ENCODE measurements at places on chromosomes 5 and 9. TPM values are rescaled to one million over a fixed set of nuclear protein-coding genes. Genes with fewer than 3 reads are reported as not detected.

DNA sequence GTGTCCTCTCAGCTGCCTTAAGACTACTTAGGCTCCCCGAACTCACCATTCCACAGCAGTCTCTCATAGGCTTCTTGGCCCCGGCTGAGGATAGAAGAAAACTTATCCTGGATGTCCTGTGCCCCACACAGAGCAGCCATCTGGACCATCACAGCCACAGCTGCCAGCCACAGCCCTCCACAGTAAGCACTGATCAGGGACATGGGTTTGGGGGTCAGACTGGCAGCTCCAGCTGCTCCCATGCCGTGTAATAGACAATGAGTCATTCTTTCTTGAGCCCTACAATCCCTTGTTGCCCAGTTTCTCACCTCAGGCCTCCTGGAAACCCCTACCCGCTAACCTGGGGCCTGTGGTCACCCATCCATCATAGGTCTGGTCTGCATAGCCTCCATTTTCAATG is 5.7 kb downstream of the CREB3 start:
- DNase-seq: no peak

DNA sequence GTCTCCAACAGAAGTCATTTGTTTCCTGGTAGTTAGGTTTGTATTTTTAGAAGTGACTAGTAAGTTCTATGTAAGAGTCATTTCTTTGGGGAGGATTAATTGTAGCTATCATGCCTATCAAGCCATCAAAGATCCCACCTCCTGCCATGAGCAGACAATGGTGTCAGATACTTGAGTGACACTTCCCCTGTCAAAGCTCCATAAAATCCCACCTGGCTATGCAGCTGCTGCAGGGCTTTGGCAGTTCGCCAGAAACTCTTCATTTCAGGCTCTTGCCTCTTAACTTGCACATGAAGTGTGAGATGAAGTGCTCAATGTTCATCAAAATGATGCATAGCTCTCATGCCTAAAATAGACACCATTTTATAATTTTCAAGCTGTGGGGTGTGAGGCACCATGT is 312.1 kb downstream of the CDH12 start:
- DNase-seq: peak; percentile 59

DNA sequence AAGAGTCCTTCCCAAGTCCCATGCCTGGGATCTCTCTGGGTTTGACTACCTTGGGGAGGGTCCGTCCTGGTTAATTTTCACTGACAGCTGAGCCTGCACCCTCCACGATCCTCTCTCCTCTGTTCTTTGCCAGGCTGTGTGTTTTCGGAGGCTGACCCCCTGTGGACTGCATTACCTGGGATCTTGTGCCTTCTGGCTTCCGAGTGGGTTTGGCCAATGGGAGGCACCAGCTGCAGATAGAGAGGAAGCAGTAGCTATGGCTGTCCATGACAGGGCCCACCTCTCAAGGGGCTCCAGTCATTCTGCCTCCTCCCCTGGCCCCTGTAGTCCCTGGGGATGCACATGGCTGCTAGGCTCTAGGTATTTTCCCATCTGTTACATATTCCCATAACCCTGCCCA is 285.0 kb downstream of the DMRT2 start:
- DNase-seq: no peak

GRCh38 chr5:64678374-64678773 is 11.9 kb upstream of the SHISAL2B start:
- peak; percentile 2 for DNase-seq

- DNase-seq: no peak
These were observed 105.7 kb downstream of the DTWD2 start for GRCh38 chr5:118882666-118883065.

GRCh38 chr5:107072967-107073366 is 597.8 kb downstream of the EFNA5 start:
- DNase-seq: no peak

DNA sequence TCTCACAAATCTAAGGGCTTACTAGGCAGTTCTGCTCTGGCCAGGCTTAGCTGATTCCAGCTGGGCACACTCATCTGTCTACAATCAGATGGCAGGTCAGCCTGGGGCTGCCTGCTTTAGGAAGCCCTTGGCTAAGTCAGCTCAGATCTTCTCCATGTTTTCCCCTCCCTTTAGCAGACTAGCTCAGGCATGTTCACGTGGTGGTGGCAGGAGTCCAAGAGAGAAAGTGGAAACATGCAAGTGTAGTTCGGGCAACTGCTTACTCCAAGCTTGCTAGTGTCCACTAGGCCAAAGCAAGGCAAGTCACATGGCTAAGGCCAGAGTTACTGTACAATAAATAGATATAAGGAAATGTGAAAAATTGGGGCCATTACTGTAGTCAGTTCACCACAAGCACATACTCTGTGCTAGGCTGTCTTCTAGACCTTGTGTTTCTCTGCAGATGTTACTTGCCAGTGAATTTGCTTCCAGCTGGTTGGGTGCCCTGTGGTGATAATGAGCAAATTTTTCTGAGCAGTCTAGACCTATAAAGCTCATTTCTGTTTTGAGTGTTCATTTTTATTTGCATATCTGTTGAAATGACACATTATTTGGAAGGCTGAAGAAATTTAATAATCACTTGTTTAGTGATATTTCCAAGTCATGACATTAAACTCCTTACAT is 38.3 kb downstream of the RECK start:
- DNase-seq: peak; percentile 64

GRCh38 chr5:154995679-154996078 is 17.9 kb upstream of the KIF4B start:
- no peak for DNase-seq

- DNase-seq: no peak
These were observed 8.7 kb downstream of the TTC39B start for GRCh38 chr9:15298362-15298761.

- no peak for DNase-seq
These were observed 499.8 kb upstream of the GRIA1 start for GRCh38 chr5:152990649-152991048.

- DNase-seq: no peak
These were observed 273.7 kb downstream of the RASEF start for GRCh38 chr9:82789155-82789824.

DNA sequence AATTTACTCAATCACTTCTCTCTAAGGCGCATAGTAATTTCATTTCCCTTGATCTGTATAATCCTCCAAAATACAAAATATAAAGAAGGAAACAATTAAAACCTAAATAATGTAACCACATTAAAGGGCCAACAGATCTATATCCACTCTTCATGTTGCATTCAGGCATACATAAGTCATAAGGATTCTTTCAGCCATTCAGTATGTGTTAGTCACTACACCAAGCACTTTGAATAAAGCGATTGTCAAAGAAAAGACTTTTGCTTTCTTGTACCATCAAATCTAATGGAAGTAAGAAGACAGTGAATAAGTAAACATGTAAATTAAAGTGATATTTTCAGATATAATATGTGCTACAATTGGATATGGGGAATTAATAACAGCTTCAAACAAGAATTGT is 569.2 kb upstream of the PTPRD start:
- no peak for DNase-seq

DNA sequence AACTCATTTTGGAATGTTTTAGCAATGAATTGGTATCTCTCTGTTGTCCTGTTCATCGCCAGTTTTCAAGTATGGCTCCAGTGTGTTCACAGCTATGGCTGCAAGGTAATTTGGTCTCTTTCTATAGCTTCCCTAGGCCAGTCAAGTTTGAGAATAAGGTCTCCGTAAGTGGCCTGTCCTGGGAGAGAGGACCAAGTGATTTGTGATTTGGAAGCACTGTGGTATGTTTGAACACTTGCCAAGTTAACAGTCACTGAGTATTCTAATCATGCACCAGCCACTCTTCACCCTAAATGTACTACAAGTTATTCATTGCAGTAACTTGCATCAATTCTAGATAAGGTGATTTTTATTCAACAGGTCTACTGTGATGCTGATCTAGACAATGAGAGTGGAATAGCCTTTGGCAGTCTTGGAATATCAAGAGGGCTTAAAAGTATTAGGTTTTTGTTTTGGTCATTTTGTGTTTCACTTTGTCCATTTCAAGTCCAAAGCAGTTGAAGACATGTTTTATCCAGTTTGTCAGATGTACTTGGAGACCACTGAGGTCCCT is 41.1 kb downstream of the G3BP1 start:
- peak; percentile 14 for DNase-seq

DNA sequence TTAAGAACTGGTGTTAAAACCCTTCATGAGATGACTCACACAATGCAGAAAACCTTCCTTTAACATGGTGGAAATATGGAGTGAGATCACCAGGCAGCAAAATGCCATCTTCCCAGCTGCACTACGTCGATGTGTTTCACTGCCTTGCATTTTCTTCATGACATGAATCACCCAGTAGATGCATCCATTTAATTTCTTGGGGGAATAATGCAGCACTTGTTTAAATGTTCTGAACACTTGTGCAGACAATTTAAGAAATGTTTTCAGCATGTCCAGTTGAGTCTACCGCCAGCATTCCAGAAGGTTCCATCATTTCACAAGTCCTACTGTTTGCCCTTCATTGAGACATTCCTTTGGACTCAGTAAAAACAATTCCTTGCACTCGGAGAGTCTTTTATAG is 81.6 kb downstream of the ADAMTS16 start:
- DNase-seq: no peak

GRCh38 chr9:27853529-27853928 is 280.2 kb upstream of the C9orf72 start:
- DNase-seq: no peak

DNA sequence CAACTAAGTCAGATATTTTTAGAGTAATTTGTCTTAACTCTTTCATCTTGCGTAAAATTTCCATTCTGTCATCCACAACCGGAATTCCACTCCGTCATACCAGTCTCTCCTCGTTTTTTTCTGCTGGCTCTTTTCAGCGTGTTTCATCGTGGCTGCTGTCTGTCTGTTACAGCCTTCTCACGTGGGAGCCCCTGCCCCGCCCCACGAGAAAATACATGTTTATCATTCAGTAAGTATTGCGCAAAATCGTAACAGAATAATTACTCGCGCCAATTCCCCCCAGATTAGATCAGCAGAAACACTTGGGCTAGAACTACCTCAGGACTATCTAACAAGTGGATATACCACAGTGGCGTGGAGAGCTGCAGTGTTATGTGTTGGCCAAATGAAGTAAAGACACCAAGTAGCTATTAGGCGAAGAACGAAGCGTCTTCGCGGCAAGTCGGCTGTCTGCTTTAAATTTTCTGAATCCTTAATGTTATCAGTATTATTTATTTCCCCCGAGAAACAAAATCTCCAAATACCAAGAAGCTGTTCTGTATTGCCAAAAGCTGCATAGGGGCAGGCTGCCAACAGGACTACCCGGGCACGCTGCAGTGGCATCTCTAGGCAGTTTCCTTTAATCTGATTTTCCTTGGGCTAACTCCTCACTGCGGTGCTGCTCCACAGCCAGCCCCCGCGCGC is 566 bp upstream of the FOCAD start:
- DNase-seq: no peak

DNA sequence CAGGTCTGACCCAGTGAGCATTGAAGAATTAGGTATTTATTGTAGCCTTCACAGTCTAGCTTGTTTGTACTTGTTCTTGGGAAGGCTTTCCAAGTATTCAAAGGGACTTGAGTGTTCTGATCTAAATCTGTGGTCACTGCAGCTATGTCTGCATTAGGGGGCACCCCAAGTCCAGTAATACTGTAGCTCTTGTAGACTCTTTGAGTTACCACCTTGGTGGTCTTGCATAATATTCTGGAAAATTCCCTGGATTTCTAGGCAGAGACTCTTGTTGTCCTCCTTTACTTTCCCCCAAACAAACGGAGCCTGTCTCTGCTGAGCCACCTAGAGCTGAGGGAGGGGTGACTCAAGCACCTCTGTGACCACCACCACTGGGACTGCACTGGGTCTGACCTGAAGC is 149.5 kb upstream of the DHFR start:
- DNase-seq: no peak

- DNase-seq: no peak
These were observed 42.3 kb downstream of the COL23A1 start for GRCh38 chr5:178547753-178548415.

DNA sequence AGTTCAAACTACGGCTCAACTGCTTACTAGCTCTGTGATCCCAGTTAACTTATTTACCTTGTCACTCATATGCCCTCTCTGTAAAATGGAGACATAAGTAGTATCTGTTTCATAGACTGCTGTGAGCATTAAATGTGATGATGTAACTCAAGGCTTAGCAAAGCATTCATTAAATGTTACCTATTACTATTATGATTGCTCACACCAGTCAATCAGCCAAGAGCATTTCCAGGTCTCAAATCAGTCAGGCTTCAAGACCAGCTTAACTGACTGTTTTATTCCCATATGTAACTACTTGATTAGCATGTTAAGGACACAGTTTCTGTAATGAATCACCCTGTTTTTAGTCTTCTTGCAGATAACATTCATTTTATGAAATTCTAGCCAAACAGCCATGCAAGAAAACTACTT is 413.3 kb downstream of the MLLT3 start:
- no peak for DNase-seq

GRCh38 chr5:171571663-171572062 is 152.2 kb downstream of the FGF18 start:
- no peak for DNase-seq

- DNase-seq: no peak
These were observed 27.6 kb downstream of the AP3S1 start for GRCh38 chr5:115869256-115869795.

DNA sequence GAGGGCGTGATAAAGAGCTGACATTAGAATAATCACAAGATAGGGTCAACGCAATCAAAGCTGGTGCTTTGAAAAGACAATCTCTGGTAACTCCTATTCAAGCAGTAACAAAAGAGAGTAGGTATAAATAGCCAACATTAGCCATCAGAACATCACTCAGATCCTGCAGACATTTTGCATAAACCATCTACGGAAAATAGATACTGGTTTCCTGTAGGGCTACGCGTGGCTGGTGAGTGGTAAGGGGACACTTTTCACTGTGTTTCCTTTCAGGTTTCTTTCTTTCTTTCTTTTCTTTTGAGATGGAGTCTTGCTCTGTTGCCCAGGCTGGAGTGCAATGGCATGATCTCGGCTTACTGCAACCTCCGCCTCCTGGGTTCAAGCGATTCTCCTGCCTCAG is 22.3 kb downstream of the TTF1 start:
- DNase-seq: no peak

DNA sequence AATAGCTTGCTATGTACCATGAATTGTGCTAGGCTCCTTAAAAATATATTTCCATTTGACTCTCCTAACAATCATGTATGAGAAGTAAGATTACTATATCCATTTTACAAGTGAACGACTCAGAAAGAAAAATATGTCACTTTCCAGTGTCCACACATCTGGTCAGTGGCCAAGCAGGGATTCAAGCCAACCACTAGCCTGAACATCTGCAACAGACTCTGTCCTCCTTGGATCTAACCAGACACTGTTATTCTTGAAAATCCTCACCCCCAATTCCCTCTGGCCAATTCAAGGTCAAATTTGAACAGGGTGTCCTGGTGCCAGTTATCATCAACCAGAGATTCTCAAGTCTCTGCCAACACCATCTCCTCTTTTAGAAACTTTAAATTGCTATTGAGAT is 344.1 kb upstream of the WWC1 start:
- no peak for DNase-seq

GRCh38 chr5:121550989-121551388 is 300.7 kb upstream of the FTMT start:
- DNase-seq: no peak

The FBXO10 gene
- 6.7 TPM for total RNA-seq

The TIMD4 gene
- total RNA-seq: 8.0 TPM

The SLC25A48 gene
- 1.7 TPM for total RNA-seq

The GLDC gene
- 60.1 TPM for total RNA-seq

The OLFML2A gene
- total RNA-seq: 12.2 TPM

The FRMD3 gene
- total RNA-seq: 11.0 TPM

The PIP5K1B gene
- 10.1 TPM for total RNA-seq

The CDC20B gene
- not detected for total RNA-seq

The EXOSC2 gene
- total RNA-seq: 26.4 TPM

The SLC25A2 gene
- total RNA-seq: 0.94 TPM

The FOXE1 gene
- 2.2 TPM for total RNA-seq

The GTF3C4 gene
- total RNA-seq: 21.0 TPM

The FREM1 gene
- 8.3 TPM for total RNA-seq

The BASP1 gene
- 12.5 TPM for total RNA-seq

The SLC6A7 gene
- not detected for total RNA-seq

The TUBB4B gene
- total RNA-seq: 258 TPM

All from kidney (tissue), 22 donors.